ENCODE measurements at places on chromosomes 3 and 15.

DNA sequence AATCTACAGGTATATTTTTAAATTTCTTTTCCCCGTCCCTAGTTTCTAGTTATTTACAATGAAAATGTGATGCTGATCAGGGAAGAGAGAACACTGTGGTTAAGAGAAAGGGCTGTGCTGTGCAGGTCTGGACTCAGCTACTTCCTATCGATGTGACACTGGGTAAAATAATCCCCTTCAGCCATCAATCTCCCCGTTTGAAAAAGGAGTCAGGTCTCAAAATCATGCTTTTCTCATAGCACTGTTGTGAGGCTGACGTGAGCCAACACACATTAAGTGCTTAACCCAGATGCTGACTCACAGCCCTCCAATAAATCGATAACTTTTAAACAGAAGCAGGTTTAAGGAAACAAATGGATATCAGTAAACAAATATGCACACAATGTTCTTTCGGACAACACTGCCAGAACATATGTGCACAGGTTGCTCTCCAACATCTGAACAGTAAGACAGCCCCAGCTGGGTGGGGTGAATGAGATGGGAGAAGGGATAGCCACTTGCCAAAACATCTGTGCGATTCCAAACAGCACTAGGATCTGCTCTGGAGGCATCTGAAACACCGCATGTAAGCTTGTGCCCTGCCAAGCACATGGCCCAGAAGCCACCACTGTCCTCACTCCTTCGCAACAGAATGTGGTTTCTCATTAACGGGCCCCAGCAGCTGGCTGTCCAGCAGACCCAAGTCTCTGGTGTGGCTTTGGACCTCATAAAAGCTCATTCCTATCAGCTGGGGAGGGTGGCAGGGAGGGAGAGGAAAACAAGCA lies 143.2 kb upstream of the PRICKLE2 start:
- no peak for DNase-seq

GRCh38 chr15:63611177-63611576 lies 14.0 kb downstream of the FBXL22 start:
- no peak for DNase-seq

DNA sequence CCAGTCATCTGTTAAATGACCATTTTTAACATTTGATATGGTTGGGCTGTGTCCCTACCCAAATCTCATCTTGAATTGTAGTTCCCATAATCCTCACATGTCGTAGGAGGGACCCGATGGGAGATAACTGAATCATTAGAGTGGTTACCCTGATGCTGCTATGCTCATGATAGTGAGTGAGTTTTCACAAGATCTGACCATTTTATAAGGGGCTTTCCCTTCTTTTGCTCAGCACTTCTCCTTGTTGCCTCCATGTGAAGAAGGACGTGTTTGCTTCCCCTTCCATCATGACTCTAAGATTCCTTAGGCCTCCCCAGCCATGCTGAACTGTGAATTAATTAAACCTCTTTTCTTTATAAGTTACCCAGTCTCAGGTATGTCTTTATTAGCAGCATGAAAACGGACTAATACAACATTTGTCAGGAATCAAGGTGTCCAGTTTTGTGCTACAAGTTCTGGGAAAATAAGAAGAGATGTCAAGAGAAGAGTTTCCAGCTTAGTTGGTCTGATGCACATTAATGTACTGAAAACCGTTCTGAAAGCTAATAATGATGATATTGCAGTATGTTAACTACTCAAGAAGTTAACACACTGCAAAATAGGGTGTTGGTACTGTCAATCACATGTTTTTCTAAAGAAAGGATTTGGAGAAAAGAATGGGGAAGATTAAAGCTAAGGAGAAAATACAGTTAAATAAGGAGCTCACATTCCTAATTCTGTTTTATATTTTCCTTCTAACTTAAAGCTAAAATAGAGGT lies 67.9 kb downstream of the ATP8B4 start:
- no peak for DNase-seq

- DNase-seq, result no peak
Observed at GRCh38 chr15:41648770-41649169, 11.4 kb upstream of the MGA start.

DNA sequence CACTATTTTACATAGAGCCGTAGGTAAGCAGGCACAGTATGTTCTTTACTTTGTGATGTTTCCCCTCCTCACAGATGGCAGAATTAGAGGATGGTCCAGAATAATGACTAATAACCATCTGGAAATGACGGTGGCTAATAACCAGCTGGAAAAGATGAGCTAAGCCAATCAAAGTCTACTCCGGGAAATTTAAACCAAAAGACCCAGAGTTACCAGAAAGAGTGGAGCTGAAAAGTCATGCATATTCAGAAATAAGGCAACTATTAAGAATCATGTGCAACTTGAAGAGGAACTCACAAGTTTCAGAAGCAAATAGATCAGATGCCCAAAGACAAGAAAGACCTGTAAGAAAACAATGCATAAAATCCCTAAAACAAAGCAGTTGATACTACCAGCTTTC lies 33.6 kb downstream of the DMXL2 start:
- DNase-seq, result no peak

GRCh38 chr3:142028243-142028777 lies 121.0 kb downstream of the TFDP2 start:
- DNase-seq, result peak; percentile 64

DNA sequence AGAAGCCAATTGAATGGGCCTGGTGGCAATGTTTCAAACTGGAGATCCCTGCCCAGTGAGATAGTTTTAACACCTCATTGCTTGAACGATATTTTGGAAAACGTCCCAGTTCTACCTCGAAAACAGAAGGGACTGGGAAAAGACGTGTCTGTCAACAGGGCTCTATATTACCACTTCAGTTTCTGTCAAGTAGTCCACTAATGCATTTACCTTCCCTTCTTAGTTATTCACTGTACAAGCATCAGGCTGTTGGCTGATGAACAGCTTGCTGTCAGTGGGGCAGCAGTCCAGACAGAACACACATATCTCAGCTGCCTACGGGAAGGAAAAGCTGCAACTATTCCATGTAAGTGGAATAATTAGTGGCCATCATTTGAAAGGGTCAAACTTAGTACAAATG lies 794.7 kb upstream of the GBE1 start:
- no peak for DNase-seq

DNA sequence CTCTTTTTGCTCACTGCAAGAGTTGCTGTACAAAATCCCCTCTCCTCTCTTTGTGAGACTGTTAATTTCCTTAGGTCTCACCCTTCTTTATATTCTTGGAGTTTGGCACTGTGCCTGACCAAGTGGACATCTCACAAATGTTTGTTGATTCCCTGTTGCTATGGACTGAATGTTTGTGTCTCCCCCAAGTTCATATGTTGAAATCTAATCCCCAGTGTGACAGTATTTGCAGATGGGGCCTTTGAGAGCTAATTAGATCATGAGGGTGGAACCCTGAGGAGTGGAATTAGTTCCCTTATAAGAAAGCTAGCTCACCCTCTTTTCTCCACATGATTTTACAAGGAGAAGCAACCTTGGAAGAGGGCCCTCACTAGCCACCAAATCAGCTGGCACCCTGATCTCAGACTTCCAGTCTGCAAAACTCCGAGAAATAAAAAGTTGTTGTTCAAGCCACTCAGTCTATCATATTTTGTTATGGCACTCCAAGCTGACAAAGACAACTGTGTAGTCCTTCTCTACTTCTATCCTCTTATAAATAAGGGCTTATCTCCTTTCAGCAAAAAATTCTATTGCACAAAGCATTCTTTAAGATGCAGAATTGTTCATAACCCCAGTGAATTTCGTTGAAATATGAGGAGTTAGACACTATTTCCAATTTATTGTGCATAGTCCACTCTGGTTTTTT lies 65.5 kb upstream of the NPHP3 start:
- no peak for DNase-seq

- peak; percentile 83 for DNase-seq
Observed at GRCh38 chr3:122233101-122233952, 49.9 kb downstream of the CASR start.

GRCh38 chr15:79956354-79956939 lies 14.5 kb downstream of the BCL2A1 start:
- no peak for DNase-seq

DNA sequence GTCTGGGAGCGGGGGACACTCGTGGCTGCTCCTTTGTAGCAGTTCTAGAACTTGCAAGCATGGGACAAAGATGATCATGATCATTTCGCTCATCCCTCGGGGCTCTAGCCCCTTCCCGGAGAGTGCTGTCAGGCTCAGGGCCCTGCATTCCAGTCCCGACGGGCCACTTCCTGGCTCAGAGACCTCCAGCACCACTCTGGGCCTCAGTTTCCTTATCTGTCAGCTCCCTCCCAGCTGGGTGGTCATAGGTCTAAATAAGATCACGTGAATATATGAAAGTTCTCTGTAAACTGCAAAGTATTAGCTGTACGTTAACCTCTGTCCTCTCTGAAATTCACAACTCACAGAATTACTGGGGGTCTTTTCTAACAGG lies 52.8 kb upstream of the SLC6A11 start:
- DNase-seq, result no peak

DNA sequence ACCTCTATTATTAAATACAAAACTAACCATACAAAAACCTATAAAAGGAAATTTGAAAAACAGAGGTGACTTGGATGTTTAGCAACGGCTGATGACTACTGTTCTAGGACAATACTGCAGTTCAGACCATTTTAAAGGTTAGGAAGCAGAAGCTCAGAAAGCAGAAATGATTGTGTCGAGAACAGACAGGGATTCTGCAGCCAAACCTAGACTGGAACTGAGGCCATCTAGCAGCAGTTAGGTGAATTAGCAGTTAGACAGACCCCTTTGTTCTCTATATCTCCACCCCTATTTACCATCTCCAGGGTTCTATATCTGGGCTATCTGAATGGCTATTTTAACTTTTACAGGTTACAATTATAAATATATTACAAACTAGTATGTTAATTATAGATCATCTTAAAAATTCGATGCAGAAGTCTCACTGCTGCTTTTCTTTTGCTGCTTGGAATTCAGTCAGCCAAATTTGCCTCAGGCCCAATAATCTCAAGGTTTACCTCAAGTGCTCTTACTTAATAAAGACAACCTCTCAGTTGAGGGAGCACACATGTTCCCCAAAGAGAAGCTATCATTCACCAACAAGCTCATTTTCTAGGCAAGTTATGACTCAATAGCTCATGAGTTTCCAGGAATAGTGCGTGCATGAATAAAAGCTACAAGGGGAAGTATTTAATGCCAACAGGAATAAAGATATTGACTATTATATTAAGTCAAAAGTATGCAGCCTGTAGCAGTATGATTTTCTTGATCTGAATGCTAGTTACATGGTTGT lies 9.3 kb upstream of the IL1RAP start:
- peak; percentile 36 for DNase-seq

- DNase-seq, result no peak
Observed at GRCh38 chr3:114411811-114412803, 118.3 kb downstream of the TIGIT start.

DNA sequence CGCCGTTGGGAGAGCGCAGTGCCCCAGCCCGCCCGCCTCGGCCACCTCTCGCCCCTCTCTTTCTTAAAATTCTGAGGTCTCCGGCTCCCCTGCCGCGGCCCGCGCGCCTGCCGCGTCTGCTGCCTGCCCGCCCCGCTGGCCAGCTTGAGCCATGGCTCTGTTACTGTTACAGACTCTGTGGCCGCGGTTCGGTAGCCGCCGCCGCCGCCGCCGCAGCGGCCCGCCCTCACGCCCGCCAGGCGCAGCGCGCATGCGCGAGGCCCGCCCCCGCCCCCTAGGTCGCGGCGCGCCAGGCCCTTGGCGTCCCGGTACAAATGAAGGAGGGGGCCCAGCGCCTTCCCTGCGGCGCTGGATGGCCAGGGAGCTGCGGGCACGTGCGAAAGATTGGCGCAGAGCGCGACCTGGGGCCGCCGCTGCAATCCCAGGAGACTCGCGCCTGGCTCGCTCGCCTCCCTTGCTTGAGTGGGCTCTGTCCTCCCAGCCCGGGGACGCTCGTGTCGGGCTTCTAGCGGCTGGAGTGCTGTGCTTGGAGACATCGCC lies at the start of gene ONECUT1:
Gene ONECUT1 (minus strand): TSS at position 168 of the 540 bp plus-strand sequence. CDS start 452 bp downstream, outside the sequence.
- DNase-seq, result no peak

- DNase-seq, result no peak
Observed at GRCh38 chr3:177213801-177214535, 16.7 kb upstream of the TBL1XR1 start.
